ENCODE measurements at places on chromosomes 6 and 20. TPM values are rescaled to one million over a fixed set of nuclear protein-coding genes. Genes with fewer than 3 reads are reported as not detected.
A peak's percentile ranks its signal among the peaks of the same experiment; 100 is the strongest.

DNA sequence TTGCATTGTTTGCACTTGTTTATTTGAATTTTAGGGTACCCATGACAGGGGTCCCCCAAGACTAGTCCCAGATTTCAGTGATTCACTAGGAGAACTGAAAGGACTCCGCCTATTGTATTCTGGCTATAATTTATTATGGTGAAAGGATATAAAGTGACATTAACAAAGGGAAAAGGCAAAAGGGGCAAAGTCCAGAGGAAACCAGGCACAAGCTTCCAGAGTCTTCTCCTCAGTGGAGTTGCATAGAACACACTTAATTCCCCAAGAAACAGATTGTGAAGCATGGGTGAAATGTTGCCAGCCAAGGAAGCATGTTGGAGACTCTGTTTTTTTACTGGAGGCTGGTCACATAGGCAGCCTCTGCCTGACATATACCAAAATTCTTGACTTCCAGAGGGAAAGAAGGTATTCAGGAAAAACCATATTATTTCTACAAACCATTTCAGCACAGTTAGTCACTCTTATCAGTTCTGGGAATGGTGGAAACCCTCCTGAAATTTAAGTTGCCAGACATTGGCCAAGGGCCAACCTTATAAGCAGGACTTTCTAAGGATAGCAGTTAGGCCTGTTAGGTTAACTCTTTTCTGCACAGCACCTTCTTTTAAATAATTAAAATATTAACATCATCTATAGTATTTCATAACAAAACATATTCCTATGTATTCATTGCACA is 71.8 kb downstream of the FIG4 start:
- no peaks in the 10 kb centered on the region for H3K27me3 ChIP-seq
- peaks cover 1% of the 10 kb centered on the region for H3K4me1 ChIP-seq
- H3K4me3 ChIP-seq = no peak overlapping the region

GRCh38 chr6:49409951-49410542 is 53.0 kb downstream of the MMUT start:
- peak; percentile 23 for DNase-seq
- H3K4me3 ChIP-seq = no peak overlapping the region
- no peaks in the 10 kb centered on the region for H3K27me3 ChIP-seq
- no peak overlapping the region for H3K27ac ChIP-seq

DNA sequence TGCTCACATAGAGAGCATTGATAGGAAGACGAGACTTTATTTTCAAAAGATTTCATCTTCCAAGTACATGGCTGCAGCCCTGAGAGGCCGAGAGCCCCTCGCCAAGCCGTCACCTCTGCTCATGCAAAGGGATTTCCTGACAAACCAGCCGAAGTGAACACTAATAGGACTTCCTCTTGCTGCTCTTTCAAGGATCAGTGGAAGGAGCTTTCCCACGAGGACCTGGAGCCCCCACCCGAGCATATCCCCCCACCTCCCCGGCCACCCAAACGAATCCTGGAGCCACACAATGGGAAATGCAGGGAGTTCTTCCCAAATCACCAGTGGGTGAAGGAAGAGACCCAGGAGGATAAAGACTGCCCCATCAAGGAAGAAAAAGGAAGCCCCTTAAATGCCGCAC is 69.3 kb downstream of the PTPN1 start:
- peaks cover 67% of the 10 kb centered on the region for H3K36me3 ChIP-seq
- H3K4me1 ChIP-seq = no peaks in the 10 kb centered on the region
- H3K4me3 ChIP-seq = no peak overlapping the region
- H3K27me3 ChIP-seq = no peaks in the 10 kb centered on the region
- H3K27ac ChIP-seq = no peak overlapping the region
- DNase-seq = no peak

GRCh38 chr20:4607287-4607713 is 114.4 kb upstream of the PRND start:
- no peak overlapping the region for H3K4me3 ChIP-seq
- H3K4me1 ChIP-seq = no peaks in the 10 kb centered on the region
- no peak overlapping the region for H3K27ac ChIP-seq
- no peaks in the 10 kb centered on the region for H3K27me3 ChIP-seq
- H3K36me3 ChIP-seq = no peaks in the 10 kb centered on the region
- peak; percentile 31 for DNase-seq

- H3K4me3 ChIP-seq = no peak overlapping the region
- DNase-seq = no peak
- H3K4me1 ChIP-seq = no peaks in the 10 kb centered on the region
- H3K27ac ChIP-seq = no peak overlapping the region
These were observed 64.8 kb upstream of the NRSN1 start for GRCh38 chr6:24060982-24061754.

DNA sequence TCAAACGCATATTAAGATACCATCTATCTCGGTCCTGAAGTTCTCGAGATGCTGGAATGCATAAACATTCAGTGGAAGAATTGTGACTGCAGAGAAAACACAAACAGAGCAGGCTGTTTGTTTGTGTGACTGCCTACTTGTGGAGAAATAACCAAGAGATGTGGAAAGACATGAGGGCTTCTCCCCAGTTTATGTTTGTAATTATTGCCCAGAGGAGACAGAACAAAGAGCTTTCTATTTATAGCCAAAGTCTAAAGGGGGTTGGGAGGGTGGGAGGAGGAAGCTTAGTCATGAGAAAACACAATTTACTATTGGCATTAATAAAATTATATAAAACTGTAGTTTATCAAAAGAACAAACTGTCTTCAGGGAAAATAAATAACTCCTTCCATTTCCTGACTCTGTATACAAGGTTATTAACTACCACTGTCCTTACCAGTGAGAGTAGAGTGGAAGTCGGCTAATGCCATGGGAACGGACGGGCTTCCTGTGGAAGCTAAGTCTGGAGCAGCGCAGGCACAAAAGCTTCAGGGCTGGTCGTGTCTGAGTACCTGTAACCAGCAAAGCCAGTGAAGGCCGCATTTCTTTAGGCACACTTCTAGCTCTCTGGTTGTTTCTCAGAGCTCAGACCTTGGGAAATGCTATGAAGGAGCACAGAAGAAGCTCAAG is 200.2 kb upstream of the SUPT3H start:
- DNase-seq = no peak
- no peaks in the 10 kb centered on the region for H3K27me3 ChIP-seq
- H3K27ac ChIP-seq = no peak overlapping the region
- peaks cover 12% of the 10 kb centered on the region for H3K4me1 ChIP-seq

- DNase-seq = no peak
- H3K27me3 ChIP-seq = no peaks in the 10 kb centered on the region
- H3K4me3 ChIP-seq = no peak overlapping the region
- no peak overlapping the region for H3K27ac ChIP-seq
These were observed 762 bp downstream of the SIRPB1 start for GRCh38 chr20:1618954-1619540.

DNA sequence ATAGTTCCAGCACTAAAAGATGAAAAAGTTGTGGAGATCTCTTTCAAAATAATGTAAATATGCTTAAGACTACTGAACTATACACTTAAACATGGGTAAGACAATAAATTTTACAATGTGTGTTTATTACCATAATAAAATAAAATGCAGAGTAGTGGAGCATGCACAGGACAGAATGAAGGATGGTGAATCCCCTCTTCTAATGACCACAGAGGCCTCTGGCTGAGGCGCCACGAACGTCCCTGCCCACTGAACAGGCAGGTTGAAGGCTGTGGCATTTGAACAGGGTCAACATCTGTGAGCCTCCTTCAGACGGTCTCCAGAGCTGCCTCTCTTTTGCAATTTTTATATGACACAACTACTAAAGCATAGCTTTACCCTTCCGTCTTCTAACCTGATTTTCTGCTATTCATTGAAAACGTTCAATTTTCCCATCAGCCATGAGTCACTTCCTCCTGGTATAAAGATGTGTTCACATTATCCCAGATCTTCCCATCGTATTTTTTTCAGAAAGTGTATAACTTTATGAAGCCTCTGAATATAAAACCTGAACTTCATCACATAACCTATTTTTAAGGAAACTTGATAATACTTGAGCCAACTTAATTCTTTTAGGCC is 37.8 kb downstream of the ADGRF4 start:
- peak; percentile 29 for DNase-seq
- H3K4me3 ChIP-seq = no peak overlapping the region
- no peaks in the 10 kb centered on the region for H3K36me3 ChIP-seq
- no peak overlapping the region for H3K27ac ChIP-seq
- peaks cover 10% of the 10 kb centered on the region for H3K4me1 ChIP-seq

DNA sequence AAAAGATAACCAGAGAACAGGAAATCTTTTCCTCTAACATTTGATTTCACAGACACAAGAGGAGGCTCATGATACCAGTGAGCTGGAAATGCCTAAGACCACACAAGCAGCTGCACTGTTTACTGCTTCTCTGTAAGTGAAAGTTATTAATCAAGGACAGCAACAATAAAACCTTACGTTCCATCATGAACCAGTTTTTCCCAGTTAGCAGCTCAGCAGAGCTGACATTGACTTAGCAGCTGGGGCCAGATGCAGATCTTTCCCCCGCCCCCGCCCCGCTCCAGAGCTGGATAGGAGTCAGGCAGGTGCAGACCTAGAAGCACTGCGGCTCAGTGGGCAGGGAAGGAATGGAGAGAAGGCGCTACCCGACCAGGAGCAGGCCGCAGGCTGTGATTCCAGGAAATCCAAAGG is 275.2 kb downstream of the GMDS start:
- H3K36me3 ChIP-seq = no peaks in the 10 kb centered on the region
- no peaks in the 10 kb centered on the region for H3K4me1 ChIP-seq
- H3K4me3 ChIP-seq = no peak overlapping the region
- H3K27ac ChIP-seq = no peak overlapping the region
- H3K27me3 ChIP-seq = no peaks in the 10 kb centered on the region
- DNase-seq = no peak

DNA sequence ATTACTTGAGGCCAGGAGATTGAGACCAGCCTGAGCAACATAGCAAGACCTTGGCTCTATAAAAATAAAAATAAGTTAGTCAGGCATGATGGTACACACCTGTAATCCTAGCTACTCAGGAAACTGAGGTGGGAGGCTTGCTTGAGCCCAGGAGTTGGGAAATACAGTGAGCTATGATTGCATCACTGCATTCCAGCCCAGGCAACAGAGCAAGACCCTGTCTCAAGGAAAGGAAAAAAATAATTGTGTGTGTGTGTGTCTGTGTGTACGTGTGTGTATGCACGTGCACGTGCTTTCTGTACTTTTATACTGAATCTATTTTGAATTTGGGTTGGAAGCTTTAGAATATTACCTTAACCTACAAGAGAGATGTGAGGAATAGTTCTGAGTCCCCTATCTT is 58.9 kb downstream of the KIZ start:
- H3K27me3 ChIP-seq = no peaks in the 10 kb centered on the region
- no peak overlapping the region for H3K27ac ChIP-seq
- DNase-seq = peak; percentile 11
- no peaks in the 10 kb centered on the region for H3K4me1 ChIP-seq
- H3K4me3 ChIP-seq = no peak overlapping the region
- H3K36me3 ChIP-seq = no peaks in the 10 kb centered on the region

DNA sequence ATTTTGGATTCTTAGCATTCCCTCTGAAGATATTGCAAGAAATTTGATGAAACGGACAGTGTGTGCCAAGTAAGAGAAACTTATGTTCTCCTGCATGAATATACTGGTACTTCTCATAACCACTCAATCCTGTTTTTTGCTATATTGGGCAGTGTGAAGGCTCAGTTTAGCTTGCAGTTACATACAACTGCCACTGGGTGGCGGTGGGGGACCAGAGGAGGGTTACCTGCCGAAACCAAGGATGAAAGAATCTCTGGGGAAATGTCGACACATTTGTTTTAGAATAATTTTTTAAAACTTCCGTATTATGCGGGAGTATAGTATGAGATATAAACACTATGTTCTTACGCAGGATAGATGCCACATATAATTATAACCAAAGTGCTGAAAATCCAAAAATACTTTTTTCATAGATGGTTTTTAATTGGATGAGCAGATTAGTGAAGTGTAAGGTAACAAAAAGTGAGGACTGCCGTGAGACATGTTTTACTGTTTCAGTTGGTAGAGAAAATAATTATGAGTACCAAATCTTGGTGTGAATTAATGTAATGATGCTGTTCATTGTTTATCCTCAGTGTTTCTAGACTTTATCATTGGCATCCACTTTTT is 9.7 kb downstream of the TRMT11 start:
- no peaks in the 10 kb centered on the region for H3K4me1 ChIP-seq
- no peak overlapping the region for H3K4me3 ChIP-seq
- DNase-seq = peak; percentile 23

GRCh38 chr6:51028276-51028675 is 209.6 kb downstream of the TFAP2B start:
- no peak overlapping the region for H3K27ac ChIP-seq
- no peaks in the 10 kb centered on the region for H3K36me3 ChIP-seq
- H3K4me3 ChIP-seq = no peak overlapping the region
- peak; percentile 53 for DNase-seq
- no peaks in the 10 kb centered on the region for H3K27me3 ChIP-seq
- peaks cover 4% of the 10 kb centered on the region for H3K4me1 ChIP-seq

DNA sequence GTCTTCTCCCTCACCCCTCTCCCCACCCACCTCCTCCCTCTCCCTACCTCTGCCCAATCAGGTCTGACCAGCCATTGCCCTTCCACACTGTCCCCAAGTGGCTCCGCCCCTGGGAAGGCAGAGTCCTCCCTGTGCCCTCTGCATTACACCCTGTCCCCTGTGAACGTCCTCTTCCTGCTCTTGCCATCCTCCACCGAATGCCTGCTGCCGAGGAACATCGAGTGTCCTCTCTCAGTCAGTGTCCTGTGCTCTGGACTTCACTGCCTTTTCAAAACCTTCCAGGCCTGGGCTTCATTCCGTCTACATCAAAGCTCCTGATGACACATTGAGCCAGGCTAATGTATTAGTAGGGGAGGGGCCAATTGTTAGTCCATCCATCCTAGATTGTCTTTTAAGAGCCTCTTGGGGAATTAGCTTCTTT is 3.3 kb upstream of the PACSIN1 start:
- H3K4me1 ChIP-seq = peaks cover 5% of the 10 kb centered on the region
- no peak overlapping the region for H3K4me3 ChIP-seq
- peaks cover 12% of the 10 kb centered on the region for H3K27me3 ChIP-seq
- H3K36me3 ChIP-seq = no peaks in the 10 kb centered on the region
- no peak overlapping the region for H3K27ac ChIP-seq

GRCh38 chr6:144320741-144321140 is 35.6 kb downstream of the UTRN start:
- no peaks in the 10 kb centered on the region for H3K36me3 ChIP-seq
- H3K27me3 ChIP-seq = no peaks in the 10 kb centered on the region
- peaks cover 3% of the 10 kb centered on the region for H3K4me1 ChIP-seq
- DNase-seq = no peak
- no peak overlapping the region for H3K4me3 ChIP-seq

Gene KCNK15
- 0.14 TPM for total RNA-seq

Gene BMP5
- 0.19 TPM for total RNA-seq

Gene SPAG4
- total RNA-seq = 1.2 TPM

Gene KLHDC3
- 69.6 TPM for total RNA-seq

Gene SPINT3
- not detected for total RNA-seq

Gene MYT1
- total RNA-seq = not detected

Gene HINT3
- 12.2 TPM for total RNA-seq

Gene IRF4
- total RNA-seq = not detected

Gene TUBE1
- 17.7 TPM for total RNA-seq

Gene RAB23
- total RNA-seq = 22.3 TPM

Gene CST4
- not detected for total RNA-seq

Gene DEFB132
- not detected for total RNA-seq

Gene SIRPB1
- not detected for total RNA-seq

Gene MAPK13
- 4.5 TPM for total RNA-seq
